Activated CD4-positive, alpha-beta memory T cell treated with anti-CD3 and anti-CD28 coated beads for 36 hours (primary cell): ENCODE measurements at places on chromosomes 1 and 21. TPM values are rescaled to one million over a fixed set of nuclear protein-coding genes. Genes with fewer than 3 reads are reported as not detected.

DNA sequence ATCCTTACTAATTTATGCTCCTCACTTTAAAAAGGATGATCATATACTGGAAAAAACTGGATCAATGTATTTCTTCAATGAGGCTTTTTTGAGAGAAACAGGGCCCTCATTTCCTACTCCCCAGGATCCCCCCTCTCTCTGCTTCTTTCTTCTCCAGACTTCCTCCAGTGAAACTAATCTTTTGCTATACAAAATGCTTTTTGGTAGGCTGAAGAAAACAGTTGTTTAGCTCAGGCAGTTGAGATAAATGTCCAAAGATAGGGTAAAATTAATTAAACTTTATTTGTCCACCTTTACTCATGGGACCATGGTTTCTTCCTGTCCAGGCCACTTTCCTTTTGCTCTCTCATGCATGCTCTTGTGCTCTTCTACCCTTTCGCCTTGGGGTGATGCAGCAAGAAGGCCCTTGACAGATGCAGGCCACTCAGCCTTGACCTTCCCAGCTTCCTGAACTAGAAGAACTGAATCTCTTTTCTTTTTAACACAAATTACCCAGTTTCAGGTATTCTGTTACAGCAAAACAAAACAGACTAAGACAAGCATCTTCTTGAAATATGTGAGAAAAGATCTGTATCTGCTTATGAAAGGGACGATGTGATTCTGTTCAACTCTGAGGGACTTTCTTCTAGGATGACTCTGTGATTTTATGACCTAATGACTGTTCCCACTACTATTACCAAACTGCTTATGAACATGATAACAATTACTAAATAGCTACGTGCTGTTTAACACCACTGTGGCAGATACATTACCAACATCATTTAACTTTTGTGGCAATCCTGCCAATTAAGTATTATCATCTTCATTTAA, 63.7 kb downstream of the NVL start:
- H3K4me1 ChIP-seq, result peaks cover 18% of the 10 kb centered on the region
- no peak overlapping the region for H3K27ac ChIP-seq
- H3K27me3 ChIP-seq, result no peaks in the 10 kb centered on the region
- peaks cover 13% of the 10 kb centered on the region for H3K36me3 ChIP-seq
- H3K4me3 ChIP-seq, result no peak overlapping the region
- DNase-seq, result no peak

GRCh38 chr1:43232074-43232473, 37.7 kb upstream of the TMEM125 start:
- H3K4me3 ChIP-seq, result no peak overlapping the region
- peaks cover 1% of the 10 kb centered on the region for H3K27me3 ChIP-seq
- no peaks in the 10 kb centered on the region for H3K36me3 ChIP-seq
- H3K4me1 ChIP-seq, result no peaks in the 10 kb centered on the region
- DNase-seq, result no peak

DNA sequence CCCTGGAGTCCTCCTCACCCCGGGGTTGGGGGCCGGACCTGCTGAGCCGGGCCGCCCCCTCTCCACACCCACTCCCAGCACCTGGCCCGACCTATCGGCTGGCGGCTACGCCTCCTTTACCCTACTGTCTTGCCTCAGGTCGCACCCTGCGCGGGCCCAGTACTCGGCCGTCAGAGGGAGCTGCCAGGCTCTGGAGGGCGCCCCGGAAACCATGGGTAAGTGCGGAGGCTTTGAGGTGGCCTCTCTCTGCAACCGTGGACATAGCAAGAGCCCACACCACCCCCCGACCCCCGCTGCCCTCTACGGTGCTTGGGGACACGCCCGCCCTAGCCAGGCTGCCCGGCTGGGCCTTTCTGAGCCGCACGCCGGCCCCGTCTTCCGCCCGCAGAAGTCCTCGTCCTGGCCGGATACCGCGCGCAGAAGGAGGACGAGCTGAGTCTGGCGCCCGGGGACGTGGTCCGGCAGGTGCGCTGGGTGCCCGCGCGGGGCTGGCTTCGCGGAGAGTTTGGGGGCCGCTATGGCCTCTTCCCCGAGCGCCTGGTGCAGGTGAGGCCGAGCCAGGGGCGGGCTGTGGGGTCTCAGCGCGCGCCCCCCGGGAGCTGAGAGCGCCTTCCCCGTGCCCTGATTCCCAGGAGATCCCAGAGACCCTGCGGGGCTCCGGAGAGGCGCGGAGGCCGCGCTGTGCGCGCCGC, at the start of gene SH3D21:
TSS of gene SH3D21 (plus strand) at position 159 of the 692 bp plus-strand sequence. CDS start at position 212, 53 bp downstream.
- no peaks in the 10 kb centered on the region for H3K27me3 ChIP-seq
- H3K36me3 ChIP-seq, result peaks cover 37% of the 10 kb centered on the region
- peak; percentile 71 for DNase-seq
- peak within 1 kb of the TSS; percentile 95 for H3K4me3 ChIP-seq

DNA sequence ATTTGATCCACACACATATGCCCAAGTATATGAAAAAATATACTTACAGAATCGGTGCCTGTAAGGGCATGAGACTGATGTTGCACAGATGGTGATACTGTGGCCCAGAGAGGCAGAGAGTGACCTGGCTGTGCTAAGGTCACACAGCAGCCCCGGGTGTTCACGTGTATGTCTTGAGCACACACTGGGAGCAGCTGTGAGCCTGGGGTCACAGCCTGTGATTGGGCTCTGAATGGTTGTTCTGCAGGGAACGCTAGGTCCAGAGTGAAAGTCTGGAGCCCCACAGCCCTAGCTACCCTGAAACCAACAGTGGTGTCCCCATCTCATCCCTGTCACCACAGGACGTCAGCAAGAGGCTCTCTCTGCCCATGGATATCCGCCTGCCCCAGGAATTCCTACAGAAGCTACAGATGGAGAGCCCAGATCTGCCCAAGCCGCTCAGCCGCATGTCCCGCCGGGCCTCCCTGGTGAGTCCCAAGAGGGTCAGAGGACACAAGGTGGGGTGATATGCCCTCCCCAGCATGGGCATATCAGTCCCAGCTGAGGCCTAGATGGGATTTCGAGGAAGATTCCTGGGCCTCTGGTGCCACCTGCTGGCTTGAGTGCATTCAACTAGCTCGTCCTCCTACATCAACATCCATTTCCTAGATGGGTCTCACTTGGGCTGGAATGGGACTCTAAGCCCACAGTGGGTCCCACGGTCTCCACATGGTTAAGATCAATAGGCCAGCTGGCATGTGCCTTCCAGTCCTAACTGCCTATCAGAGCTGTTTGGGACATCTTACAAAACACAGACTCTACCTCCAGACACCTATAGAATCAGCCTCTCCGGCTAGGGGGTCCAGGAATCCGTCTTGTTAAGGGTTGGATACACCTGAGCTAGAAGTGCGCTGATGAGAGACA, 19.7 kb downstream of the CDK18 start:
- H3K4me3 ChIP-seq, result no peak overlapping the region
- peak; percentile 82 for DNase-seq
- H3K27me3 ChIP-seq, result peaks cover 2% of the 10 kb centered on the region
- no peak overlapping the region for H3K27ac ChIP-seq

GRCh38 chr1:241715956-241716355, 63.9 kb downstream of the WDR64 start:
- no peak overlapping the region for H3K4me3 ChIP-seq
- DNase-seq, result no peak
- H3K27ac ChIP-seq, result no peak overlapping the region
- H3K36me3 ChIP-seq, result no peaks in the 10 kb centered on the region
- H3K27me3 ChIP-seq, result peaks cover 18% of the 10 kb centered on the region
- peaks cover 13% of the 10 kb centered on the region for H3K4me1 ChIP-seq

DNA sequence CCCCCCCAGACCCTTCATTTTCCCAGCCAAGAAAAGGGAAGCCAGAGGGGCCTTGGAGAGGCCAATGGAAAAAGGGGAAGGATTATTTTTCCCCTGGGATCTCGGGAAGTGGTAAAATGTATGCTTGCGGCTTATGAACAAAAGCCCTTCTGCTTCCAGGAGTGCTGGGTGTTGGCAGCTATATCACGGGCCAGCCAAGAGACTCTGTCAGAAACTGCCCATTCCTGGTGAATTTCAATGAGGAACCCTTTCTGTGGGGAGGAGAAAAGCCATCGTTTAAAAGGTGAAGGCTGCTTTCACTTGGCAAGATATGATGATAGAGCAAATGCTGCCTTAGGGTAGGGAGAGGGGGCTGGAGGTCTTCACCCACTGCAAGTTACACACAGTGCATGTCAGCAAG, 69.7 kb upstream of the ZC3H12A start:
- peaks cover 3% of the 10 kb centered on the region for H3K4me1 ChIP-seq
- no peak overlapping the region for H3K27ac ChIP-seq
- no peak overlapping the region for H3K4me3 ChIP-seq
- H3K36me3 ChIP-seq, result no peaks in the 10 kb centered on the region

DNA sequence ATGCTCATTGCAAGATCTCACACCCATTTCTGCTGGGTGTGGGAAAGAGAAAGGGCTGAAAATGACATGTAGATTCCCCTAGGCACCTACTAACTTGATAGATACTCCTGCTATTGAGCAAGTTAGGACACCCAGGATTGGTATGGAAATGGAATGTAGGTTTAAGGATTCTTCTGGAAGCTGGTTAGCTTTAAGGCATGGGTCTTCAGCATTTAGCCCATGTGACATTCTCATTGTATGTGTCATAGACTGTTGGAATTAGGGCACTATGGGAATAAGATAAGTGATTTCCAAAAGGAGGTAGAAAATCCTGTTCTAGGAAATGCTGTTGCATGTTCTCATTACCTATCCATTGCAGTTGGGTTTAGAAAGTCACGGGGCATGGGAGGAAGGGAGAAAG, 76.2 kb downstream of the DISC1 start:
- no peak overlapping the region for H3K4me3 ChIP-seq
- H3K4me1 ChIP-seq, result peaks cover 9% of the 10 kb centered on the region
- H3K36me3 ChIP-seq, result peaks cover 2% of the 10 kb centered on the region
- no peaks in the 10 kb centered on the region for H3K27me3 ChIP-seq
- no peak overlapping the region for H3K27ac ChIP-seq

DNA sequence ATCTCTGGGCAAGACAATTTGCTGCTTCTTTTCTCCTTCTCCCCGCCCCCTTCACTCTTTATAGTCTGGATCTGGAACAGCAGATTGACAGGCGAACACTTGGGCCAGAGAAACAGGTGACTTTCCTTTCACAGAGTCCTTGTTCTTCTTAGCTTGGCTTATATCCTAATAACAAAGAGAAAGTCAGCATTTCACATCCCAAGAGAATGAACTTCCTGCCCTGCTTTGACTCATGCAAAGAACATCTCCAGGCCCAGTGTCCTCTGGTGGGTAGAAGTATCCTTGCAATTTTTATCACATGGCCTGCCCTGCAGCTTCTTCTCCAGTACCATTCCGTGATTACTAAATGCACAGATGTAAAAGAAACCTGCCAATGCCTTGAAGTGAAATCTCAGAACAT, 764.4 kb downstream of the ADGRL2 start:
- H3K36me3 ChIP-seq, result no peaks in the 10 kb centered on the region
- H3K27me3 ChIP-seq, result no peaks in the 10 kb centered on the region
- no peak for DNase-seq
- no peaks in the 10 kb centered on the region for H3K4me1 ChIP-seq
- H3K27ac ChIP-seq, result no peak overlapping the region

DNA sequence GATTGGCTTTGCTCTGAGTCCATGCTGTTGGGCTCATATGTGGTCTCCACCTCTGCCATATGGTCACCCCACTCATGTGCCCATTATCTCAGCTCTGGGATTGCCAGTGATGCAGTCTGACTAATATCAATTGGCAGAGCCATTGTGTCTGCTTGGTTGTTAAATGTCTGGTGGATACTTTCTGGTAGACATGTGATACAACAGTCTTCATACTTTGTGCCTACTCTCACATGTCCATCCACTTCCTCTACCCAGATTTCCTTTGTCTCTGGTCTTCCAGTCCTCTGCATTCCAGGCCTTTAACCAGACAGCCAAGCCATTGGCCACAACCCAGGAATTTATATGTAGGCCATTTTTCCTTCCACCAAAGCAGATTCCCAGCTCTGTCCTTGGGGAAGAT, 30.8 kb upstream of the DIPK1A start:
- no peaks in the 10 kb centered on the region for H3K27me3 ChIP-seq
- DNase-seq, result no peak
- peaks cover 2% of the 10 kb centered on the region for H3K36me3 ChIP-seq
- H3K27ac ChIP-seq, result peak overlapping the region; percentile 24
- no peak overlapping the region for H3K4me3 ChIP-seq
- peaks cover 53% of the 10 kb centered on the region for H3K4me1 ChIP-seq

GRCh38 chr1:209780268-209780667, 4.1 kb downstream of the C1orf74 start:
- H3K27me3 ChIP-seq, result no peaks in the 10 kb centered on the region
- peaks cover 61% of the 10 kb centered on the region for H3K36me3 ChIP-seq
- peaks cover 59% of the 10 kb centered on the region for H3K4me1 ChIP-seq
- no peak for DNase-seq
- H3K27ac ChIP-seq, result peak overlapping the region; percentile 24
- no peak overlapping the region for H3K4me3 ChIP-seq

DNA sequence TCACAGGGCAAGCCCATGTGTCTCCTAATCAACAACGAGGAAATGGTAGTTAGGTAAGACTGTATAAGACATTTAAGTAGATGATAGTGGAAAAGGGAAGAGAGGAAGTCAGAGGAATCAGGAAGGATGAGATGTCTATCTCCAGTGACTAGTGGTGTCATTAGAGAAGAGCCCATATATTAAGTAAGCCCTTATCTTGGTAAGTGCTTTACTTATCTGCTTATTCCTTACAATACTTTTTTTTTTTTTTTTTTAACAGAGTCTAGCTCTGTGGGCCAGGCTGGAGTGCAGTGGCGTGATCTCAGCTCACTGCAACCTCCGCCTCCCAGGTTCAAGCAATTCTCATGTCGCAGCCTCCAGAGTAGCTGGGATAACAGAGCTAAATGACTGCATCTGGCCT, 29.5 kb downstream of the RNF11 start:
- H3K27me3 ChIP-seq, result no peaks in the 10 kb centered on the region
- H3K4me3 ChIP-seq, result no peak overlapping the region
- no peak for DNase-seq
- H3K36me3 ChIP-seq, result peaks cover 5% of the 10 kb centered on the region
- peaks cover 58% of the 10 kb centered on the region for H3K4me1 ChIP-seq

The DRAM2 gene
- 30.1 TPM for total RNA-seq

The TRIM58 gene
- 0.19 TPM for total RNA-seq

The KRTAP13-4 gene
- total RNA-seq, result not detected

The COA7 gene
- 18.7 TPM for total RNA-seq

The THEMIS2 gene
- total RNA-seq, result 29.3 TPM

The ADAMTS5 gene
- total RNA-seq, result not detected

The MAN1C1 gene
- total RNA-seq, result 4.8 TPM

The ORC1 gene
- 43.0 TPM for total RNA-seq

The NTRK1 gene
- total RNA-seq, result 6.7 TPM

The CC2D1B gene
- total RNA-seq, result 33.1 TPM

The NOL9 gene
- total RNA-seq, result 29.8 TPM
